ENCODE measurements at places on chromosomes 1 and 21. TPM values are rescaled to one million over a fixed set of nuclear protein-coding genes. Genes with fewer than 3 reads are reported as not detected.
A peak's percentile ranks its signal among the peaks of the same experiment; 100 is the strongest.

- no peak overlapping the region for H3K4me3 ChIP-seq
- H3K4me1 ChIP-seq, result peaks cover 9% of the 10 kb centered on the region
- peak overlapping the region; percentile 44 for H3K27ac ChIP-seq
- H3K36me3 ChIP-seq, result peaks cover 7% of the 10 kb centered on the region
- DNase-seq, result no peak
Measured at GRCh38 chr1:217026531-217026930, 303.3 kb upstream of the ESRRG start.

DNA sequence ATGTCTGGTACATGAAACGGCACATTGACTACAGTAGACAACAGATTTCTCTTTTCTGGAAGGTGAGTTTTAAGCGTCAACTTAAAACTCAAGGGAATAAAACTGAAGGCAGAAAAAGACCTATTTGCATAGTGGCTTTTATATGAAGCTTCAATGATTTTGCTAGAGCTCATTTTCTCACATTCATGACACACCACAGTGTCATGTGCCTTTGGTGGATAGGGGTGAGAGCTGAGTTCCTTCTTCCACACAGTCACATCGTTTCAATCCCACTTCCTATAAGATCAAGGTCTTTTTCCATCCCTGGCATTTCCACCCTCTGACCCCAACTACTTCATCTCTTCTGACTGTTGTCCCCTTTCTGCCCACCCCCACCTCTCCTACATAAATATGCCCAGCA is 31.0 kb downstream of the IL12RB2 start:
- peak overlapping the region; percentile 68 for H3K4me3 ChIP-seq
- H3K27ac ChIP-seq, result peak overlapping the region; percentile 44
- peaks cover 62% of the 10 kb centered on the region for H3K4me1 ChIP-seq

The PLOD1 gene
- polyA plus RNA-seq, result 5.4 TPM

The AMY1C gene
- polyA plus RNA-seq, result not detected

The OR14K1 gene
- polyA plus RNA-seq, result not detected

All from naive B cell (primary cell).